ENCODE measurements at places on chromosomes 6 and 20. TPM values are rescaled to one million over a fixed set of nuclear protein-coding genes. Genes with fewer than 3 reads are reported as not detected.

GRCh38 chr6:68427630-68428029 lies 207.5 kb upstream of the ADGRB3 start:
- DNase-seq: no peak

DNA sequence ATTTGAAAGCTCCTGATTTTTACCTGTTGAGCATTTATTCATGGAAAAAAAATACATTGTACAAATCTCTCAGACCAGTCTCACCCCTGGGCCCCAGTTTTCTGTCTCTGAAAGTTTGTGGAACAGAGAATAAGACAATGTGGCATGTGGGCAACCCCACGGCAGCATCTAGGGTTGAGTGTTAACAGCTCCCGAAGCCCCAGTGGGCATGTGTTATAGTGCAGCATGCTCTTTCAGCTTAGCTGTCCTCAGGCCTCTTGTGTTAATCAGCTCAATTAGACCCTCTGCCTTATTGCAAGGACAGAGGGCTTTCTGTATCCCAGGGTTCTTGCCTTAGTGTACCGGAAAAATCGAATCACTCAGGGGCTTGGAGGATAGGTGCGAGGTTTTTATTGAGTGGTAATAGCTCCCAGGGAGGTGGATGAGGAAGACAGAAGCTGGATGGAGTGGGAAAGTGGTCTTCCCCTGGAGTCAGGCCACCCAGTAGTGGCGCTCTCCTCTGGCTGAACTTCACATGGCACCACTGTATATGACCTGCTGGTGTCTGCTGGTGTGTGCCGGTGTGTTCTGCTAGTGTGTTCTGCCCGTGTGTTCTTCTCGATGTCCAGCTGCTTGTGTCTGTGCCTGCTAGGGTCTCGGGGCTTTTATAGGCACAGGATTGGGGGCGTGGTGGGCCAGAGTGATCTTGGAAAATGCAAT lies 382.8 kb downstream of the EPM2A start:
- no peak for DNase-seq

DNA sequence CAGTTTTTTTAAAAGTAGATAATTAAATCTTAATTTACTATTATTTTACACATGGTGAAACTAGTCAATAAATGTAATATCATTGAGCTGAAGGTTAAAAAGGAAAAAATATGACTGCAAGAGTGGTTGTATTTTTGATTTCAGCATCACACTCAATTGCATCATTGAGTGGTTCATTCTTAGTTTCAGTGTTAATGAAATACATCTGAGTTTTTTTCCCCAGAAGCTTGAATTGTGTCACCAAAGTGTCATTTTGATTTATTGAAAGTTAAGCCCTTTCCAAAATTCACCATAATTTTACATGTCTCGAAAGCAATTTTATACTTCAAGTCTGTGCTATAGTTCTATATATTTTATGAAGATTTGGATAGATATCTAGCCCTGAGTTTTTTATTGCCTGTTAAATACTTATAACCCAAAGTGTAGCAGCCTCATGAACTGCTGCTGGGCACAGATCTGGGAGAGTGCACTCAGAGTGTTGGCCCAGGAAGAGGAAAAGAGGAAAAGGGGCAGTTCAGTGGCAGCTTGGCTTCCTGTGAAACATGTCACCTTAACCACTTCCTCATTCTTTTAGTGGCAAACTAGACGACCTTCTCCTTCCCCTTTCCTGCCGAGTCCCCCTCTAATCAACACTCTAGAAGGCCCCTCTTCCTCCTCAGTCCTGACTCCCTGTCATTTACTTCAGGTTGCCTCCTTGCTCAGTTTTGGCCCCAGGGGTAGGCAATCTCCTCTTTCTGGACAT lies 140.7 kb downstream of the ESR1 start:
- DNase-seq: no peak

DNA sequence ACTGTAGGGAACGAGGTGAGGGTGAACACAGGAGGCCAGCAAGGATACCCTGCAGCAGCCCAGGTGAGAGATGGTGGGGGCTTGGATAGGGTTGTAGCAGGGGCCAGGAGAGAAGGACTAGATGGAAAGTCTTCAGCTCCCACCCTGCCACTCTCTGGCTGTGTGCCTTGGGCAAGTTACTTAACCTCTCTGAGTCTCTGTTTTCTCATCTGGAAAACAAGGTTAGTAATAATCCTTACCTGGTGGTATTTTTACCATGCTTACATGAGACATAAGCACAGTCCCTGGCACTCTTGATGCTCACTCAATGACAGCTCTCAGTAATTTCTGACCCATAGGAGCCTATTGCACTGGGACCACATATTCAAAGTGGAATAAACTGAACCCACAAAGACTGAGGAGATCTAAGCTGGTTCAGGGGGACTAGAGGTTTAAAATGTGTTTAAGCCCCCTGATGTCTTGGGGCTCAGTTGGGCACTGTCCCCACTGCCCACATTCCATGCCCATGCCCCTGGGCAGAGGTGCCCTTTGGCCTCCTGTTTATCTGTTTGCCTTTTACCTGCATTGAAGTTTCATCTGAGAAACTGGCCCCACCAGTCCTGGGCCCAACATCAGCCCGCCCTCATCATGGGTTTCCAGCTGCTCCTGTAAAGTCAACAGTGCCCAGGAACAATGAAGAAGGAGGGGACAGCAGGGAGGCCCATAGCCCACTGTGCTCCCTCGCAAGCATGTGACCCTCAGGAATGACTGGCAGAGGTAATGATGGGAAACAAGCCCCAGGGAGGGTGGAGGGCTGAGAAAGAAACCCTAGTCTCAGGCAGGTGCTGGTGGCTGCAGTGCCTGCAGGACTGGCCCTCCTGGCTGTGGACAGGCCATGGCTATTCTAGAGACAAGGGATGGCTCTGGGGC lies 104.0 kb downstream of the VEGFA start:
- DNase-seq: no peak

GRCh38 chr6:119497988-119498727 lies 148.6 kb upstream of the MAN1A1 start:
- no peak for DNase-seq

DNA sequence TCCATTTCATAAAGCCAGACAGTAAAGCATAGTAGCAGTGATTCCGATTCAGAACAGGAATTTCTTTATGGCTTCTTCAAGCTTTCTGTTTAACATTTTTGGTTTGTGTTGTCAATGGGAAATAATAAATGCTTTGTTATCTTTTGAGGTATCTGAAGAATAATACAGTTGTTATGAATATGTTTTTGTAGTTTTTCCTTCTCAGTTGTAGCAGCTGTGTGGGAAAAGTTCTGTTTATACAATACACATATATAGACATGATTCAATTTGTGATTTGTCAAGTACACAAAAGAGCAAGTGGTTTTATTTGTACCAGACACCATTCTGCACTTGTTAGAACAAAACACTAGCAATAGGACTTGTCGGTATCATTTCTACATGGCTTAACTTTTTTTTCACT lies 96.6 kb downstream of the CDYL start:
- DNase-seq: no peak

DNA sequence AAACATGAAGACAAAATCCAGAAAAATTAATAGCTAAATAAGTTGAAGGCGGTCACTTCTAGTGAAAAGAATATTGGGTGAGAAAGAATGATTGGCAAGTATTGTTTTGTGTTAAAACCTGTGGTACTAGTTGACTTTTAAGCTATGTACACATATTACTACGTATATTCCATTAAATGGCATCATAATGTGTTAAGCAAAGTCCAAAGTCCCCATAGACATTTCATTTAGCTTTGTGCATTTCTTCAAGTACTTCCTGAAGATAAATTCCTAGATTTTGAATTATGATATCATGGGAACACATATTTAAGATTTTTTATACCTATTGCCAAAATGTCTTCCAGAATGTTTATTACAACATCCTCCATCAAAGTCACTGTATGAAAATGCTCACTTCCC lies 272.7 kb upstream of the IRAK1BP1 start:
- DNase-seq: no peak

GRCh38 chr6:74967821-74968220 lies 238.0 kb downstream of the COL12A1 start:
- DNase-seq: no peak

DNA sequence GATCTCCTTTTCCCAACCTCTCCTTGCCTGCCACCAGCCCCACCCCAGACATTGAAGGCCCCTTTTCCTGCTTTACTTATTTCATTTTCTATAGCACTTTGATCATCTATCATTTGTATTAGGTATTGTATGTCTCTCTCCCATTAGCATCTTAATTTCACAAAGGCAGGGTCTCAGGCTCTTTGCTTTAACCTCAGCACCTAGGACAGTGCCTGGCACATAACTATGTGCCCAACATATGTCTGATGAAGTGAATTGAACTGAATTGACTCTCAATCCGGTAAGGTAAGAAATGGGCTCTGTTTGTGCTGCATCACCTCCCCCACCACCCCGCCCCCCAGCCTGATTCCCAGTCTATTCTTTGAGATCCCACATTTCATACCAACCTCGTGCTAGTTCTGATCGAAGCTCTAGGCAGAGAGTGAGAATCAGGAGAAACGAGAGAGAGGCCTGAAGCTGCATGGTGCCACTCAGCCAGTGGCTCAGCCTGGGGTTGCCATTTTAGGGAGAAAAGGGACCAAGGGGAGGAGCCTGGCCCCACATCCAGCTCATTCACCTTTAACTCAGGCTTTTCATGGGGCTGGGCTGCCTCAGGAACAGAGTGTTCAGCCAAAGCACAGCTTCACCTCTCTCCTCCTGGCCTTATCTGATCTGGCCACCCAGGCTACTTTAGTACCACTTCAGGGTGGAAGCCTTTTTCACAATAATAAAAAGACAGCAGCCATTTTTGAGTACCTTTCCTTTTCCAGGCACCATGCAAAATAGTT lies at the start of gene SPINT3:
Gene SPINT3 (minus strand): TSS at position 476 of the 767 bp plus-strand sequence. CDS start 14 bp downstream, at position 462.
- no peak for DNase-seq

- no peak for DNase-seq
Observed at GRCh38 chr6:157464653-157465535, 83.9 kb downstream of the ZDHHC14 start.

DNA sequence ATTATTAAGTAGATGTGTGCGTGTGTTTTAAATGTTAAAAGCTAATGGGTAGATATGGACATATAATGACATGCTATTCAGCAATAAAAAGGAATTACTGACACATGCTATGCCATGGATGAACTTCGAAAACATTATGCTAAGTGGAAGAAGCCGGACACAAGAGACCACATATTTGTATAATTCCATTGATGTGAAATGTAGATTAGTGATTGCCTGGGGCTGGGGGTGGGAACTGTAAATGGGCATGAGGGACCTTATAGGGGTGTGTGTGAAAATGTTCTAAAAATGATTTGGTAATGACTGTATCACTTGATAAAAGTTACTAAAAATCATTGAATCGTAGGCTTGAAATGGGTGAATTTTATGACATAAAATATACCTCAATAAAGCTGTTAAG lies 104.5 kb upstream of the BEND3 start:
- no peak for DNase-seq

DNA sequence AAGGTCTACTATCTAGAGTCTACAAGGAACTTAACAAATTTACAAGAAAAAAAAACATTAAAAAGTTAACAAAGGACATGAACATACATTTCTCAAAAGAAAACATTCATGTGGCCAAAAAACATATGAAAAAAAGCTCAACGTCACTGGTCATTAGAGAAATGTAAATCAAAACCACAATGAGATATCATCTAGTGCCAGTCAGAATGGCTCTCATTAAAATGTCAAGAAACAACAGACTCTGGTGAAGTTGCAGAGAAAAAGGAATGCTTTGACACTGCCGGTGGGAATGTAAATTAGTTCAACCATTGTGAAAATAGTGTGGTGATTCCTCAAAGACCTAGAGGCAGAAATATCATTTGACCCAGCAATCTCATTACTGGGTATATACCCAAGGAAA lies 48.3 kb downstream of the OGFRL1 start:
- DNase-seq: no peak

DNA sequence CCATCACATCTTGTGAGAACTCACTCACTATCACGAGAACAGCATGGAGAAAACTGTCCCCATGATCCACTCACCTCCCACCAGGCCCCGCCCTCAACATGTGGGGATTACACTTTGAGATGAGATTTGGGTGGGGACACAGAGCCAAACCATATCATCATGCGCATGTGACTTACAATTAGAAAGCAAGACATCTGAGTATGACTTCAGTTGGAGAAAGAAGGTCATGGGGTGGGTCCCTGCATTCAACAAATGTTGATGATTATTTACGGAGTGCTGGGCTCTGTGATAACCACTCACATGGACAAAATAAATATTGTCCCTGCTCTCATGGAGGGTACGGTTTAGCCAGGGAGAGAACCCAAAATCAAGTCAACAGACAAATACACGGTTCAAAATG lies 37.9 kb downstream of the VSTM2L start:
- no peak for DNase-seq

- no peak for DNase-seq
Observed at GRCh38 chr6:43984442-43985321, 142.6 kb downstream of the MRPL14 start.

DNA sequence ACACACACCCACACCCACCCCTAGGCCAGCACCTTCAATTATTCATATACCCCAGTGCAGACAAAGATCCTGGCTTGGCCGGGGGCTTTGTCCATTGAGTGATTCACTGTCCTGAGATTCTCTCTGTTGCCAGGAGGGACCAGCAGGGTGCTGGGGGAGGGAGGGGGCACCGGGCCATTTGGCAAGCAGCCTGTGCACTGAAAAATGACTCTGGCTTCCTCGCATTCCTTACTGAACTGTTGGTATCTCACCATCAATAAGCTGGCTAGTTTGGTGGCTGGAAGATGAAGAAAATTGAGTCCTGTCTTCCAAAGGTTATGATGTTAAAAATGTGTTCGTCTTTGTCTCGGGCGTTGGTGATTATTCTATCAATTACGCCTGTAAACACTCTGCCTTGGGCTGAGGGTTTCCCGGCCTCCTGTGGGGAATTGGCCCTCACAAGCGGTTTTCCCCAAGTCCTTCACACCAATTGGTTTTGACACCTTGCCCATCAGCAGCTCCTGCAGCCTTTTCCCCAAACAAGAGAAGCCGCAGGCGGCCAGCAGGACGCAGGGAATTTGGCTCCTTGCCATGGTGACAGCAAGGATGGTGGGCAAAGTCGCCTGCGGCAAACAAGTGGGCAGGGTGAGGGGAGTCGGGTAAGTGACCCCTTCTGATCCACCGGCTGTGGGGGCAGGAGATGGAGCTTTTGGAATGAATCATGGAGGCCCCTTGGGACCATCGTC lies 4.9 kb downstream of the VSTM2L start:
- DNase-seq: no peak

EBF4 gene
- total RNA-seq: 10.5 TPM

SLC35D3 gene
- total RNA-seq: not detected

HSPA1B gene
- 116 TPM for total RNA-seq

FKBP5 gene
- 88.1 TPM for total RNA-seq

PRICKLE4 gene
- not detected for total RNA-seq

NR2E1 gene
- total RNA-seq: not detected

SLC29A1 gene
- 134 TPM for total RNA-seq

TPD52L1 gene
- not detected for total RNA-seq

HEY2 gene
- total RNA-seq: not detected

IP6K3 gene
- not detected for total RNA-seq

GMEB2 gene
- total RNA-seq: 13.6 TPM
